AG08395 (cell line): ENCODE measurements at places on chromosomes 1 and 21.

DNA sequence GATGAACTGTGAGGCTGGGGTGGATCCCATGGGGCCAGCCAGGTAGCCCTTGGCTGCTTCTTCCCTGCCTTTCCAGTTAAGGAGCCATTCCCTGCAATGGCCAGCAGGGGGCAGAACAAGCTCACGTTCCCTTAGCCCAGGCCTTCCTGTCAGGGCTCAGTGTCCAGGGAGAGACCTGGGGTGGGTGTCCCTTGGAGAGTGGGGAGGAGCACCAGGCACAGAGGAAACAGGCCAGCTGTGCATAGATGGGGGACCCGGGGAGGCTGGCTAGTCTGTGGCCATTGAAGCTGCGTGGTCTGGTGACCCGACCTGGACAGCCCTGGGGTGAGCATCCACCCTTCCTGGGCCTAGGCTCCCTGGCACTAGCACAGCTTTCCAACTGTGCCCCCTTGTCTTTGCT lies 13.2 kb upstream of the EPS8L3 start:
- DNase-seq, result peak; percentile 90

DNA sequence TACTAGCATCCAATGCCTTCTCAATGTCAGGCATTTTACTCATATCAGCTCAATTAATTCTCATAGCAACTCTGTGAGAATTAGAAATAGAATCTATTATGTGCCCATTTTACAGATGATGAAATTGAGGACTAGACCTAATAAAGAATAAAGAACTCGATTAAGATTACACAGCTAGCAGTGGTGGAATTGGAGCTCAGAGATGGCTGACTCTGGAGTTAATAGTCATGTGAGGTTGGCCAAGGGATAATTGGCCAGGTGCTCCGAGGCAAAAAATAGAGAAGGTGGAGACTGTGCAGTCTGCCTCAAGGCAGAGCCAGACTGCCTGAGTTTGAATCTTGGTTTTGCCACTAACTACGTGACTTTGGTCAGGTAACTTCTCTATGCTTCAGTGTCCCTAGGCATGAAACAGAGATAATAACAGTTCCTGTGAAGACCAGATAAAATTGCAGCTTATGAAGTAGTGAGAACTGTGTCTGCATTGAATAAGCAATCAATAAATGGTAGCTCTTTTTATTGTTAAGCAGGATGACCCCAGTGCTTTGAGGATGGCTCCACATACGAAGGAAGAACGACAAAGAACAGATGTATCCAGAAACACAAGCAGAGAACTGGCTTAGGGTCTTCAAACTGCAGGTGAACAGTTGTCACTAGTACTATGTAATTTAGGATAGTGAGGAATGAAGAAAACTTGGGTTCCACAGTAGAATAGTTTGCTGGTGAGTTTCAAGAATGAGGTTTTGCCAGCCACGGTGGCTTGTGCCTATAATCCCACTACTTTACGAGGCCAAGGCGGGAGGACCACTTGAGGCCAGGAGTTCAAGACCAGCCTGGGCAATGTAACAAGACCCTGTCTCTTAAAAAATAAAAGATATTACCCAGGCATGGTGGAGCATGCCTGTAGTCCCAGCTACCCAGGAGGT lies 6.9 kb upstream of the CCSAP start:
- no peak for DNase-seq

DNA sequence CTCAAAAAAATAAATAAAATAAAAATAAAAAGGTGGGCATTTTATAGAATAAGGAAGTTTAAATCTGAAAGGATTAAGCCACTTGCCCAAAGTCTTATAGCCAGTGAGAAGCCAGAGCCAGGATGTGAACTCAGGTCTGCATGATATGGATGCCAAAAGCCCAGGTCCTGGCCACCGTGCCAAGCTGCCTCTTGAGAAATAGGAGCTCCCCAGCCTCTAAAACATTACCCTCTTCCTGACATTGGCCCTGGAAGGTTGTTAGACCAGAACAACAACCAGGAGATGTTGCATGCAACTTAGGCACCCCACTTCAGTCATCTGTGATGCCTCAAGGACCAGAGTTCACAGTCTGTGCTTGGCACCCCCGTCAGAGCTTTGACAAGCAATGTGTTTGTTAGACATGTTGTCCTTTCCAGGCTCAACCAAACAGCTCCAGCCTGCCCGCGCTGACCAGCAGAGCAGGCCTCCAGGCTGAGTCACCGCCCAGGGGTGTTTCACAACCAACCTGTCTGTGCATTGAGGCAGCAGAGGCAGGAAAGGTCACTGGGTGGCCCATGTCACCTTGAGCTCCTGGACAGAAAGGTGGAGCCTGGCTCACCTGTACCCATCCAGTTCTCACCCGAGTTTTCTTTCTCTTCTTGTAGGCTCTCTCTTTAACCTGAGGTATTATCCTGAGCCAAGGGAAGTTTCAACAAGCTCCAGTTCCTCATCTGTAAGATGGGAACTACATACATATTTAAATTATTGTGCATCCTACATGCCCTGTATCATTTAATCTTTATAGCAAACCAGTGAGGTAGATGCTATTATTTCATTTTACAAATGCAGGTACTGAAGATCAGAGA lies 14.9 kb upstream of the MED18 start:
- peak; percentile 41 for DNase-seq

DNA sequence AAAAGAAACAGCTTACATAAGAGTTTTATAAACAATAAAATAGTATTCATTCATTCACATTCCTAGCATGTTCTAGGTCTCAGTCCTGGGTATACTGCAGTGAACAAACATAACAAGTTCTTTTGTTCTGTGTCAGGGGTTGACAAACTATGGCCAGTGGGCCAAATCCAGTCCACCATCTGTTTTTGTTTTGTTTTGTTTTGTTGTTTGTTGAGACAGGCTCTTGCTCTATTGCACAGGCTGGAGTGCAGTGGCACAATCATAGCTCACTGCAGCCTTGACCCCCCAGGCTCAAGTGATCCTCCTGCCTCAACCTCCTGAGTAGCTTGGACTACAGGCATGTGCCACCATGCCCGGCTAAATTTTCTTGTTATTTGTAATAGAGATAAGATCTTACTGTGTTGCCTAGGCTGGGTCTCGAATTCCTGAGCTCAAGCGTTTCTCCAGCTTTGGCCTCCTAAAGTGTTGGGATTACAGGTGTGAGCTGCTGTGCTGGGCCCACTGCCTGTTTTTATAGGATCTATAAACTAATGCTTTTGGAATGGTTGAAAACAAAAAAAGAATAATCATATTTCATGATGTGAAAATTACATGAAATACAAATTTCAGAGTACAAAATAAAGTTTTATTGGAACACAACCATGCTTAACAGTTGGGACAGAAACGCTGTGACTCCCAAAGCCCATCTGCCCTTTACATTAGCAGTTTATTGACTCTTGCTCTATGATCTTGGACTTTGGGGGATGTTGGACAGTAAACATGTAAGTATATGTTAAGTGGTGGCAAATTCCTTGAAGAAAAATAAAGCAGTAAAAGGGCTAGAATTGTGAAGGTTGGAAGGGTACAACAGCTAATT lies 17.9 kb downstream of the CAPZA1 start:
- DNase-seq, result peak; percentile 64

DNA sequence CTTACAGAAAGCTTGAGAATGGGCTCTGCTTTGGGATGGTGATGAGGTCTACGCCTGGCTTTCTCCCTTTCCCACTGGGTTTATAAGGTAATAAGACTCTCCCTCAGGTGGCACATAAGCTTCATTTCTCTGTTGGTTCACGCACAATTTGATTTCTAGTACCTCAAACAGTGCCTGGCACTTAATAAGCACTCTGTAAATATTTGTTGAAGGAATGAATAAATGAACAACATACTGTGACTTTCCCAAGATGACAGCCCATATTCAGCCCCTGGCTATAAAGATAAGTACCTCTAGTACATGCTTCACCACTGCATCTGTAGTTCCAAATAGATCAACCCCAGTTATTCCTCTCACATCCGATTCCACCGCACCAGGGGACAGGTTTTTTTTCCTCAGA lies 17.8 kb downstream of the COPA start:
- DNase-seq, result no peak

DNA sequence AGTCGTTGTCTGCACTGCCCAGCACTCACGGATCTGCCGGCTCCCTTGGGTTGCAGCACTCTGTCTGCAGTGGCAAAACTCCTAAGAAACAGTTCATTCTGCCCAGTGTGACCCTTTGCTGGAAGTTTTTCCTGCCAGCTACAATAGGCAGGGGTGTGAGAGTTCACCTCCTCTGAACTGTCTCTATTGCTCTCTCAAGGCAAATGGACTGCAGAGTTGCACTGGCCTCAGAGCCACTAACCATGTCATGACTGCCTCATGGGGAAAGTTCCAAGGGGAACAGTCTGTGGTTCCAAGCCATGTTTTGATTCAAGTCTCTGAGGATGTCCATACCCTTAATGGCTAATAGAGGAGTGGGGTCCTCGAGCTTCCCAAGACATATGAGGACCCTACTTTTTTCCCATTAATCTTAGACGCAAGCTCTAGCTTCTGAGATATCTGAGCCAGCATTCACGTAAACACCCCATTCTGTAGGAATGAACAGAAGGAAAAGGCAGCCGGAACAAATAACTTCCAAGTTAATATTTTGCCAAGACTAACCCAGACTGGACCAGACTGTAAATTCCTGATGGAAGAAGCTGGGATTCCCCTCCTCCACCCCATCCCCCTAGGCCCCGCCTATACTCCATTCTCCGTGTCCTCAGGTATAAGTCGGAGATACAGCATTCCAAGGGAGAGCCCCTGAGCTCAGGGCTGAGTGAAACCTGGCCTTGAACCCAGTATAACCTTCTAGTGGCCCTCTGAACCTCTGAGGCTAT lies 93.8 kb upstream of the AKT3 start:
- no peak for DNase-seq

GRCh38 chr1:89429062-89429461 lies 65.2 kb downstream of the GBP6 start:
- no peak for DNase-seq

GRCh38 chr1:198018529-198018928 lies 101.4 kb downstream of the LHX9 start:
- peak; percentile 82 for DNase-seq

DNA sequence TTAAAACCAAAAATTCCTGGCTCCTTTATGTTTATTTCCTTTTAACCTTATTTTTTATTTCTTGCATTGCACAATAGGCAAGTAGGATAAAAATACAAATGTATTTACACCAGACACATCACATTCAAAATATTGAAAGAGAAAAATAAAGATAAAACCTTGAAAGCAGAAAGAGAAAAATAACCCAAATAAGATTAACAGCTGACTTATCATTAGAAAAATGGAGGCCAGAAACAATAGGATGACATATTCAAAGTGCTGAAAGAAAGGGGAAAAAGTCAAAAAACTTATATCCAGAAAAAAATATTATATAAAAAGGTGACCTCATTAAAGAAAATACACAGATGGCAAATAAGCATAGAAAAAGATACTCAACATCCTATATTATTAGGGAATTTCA lies 459.4 kb downstream of the NUF2 start:
- DNase-seq, result no peak

DNA sequence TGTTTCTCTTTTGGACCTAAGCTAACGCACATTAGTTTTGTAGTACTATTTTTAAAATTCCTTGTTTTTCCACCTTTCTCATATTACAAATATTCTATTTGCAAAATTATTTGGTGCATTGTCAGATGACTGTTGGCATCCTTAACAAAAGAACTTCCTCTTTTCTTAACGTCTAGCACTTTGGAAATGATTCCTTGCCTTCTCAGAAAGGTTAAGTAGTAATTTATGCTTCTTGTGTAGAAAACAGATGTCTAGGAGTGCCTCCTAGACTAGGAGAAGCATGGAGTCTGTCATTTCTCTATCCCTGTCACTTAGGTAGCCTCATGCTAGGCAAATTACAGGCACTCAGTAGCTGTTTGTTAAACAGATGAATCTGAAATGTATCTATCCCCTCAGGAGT lies 64.4 kb downstream of the HSPA13 start:
- DNase-seq, result no peak

- DNase-seq, result peak; percentile 19
Observed at GRCh38 chr1:170836141-170836540, 99.2 kb upstream of the MROH9 start.

GRCh38 chr1:41432481-41433280 lies 51.8 kb downstream of the EDN2 start:
- peak; percentile 96 for DNase-seq

GRCh38 chr1:14363036-14363590 lies 235.4 kb upstream of the KAZN start:
- no peak for DNase-seq

- peak; percentile 69 for DNase-seq
Observed at GRCh38 chr1:88998716-88999115, 6.3 kb upstream of the KYAT3 start.

- DNase-seq, result no peak
Observed at GRCh38 chr1:12338823-12339222, 109.0 kb downstream of the VPS13D start.

- no peak for DNase-seq
Observed at GRCh38 chr1:211343607-211344006, 17.0 kb downstream of the TRAF5 start.

DNA sequence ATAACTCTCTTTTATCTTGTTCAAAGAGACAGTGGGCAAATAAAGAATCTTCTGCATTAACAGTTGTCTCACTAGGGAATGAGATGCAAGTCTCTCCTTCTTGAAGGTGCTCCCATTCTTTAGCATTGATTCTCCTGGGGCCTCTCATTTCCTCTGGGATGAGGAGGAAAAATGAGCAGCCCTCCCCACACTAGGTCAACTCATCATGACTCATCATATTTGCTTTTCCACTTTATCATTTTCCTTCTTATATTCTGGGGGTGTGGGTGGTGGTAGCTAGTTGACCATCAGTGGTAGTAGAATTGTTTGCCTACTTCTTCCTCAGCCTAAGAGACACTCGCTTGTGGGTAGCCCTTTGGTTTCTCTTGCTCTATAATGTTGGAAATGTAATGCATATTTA lies 182.0 kb upstream of the C1orf87 start:
- DNase-seq, result peak; percentile 19

GRCh38 chr1:2098301-2098698 lies 48.1 kb downstream of the PRKCZ start:
- no peak for DNase-seq

- no peak for DNase-seq
Observed at GRCh38 chr1:2488688-2489087, 12.6 kb downstream of the PLCH2 start.

DNA sequence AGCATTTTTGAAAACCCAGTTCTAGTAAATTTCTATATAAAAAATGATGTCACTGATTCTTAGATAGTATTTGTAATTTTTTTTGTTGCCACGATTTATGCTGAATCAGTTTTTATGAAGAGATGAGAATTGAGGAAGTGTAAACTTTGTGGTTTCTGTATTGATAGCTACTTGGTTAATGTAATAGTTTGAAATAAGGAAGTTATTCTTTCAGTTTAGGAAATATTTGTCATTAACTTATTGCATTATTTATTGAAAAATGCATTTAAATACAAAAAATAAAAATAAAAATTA lies 97.8 kb downstream of the ZFYVE9 start:
- no peak for DNase-seq

GRCh38 chr1:230463760-230464159 lies 37.6 kb upstream of the PGBD5 start:
- no peak for DNase-seq
